ENCODE measurements at places on chromosomes 1 and 21. TPM values are rescaled to one million over a fixed set of nuclear protein-coding genes. Genes with fewer than 3 reads are reported as not detected.

Gene GLRX2
- total RNA-seq: 9.4 TPM

Gene B3GALT5
- under 0.01 TPM for total RNA-seq

Gene KIF14
- 1.8 TPM for total RNA-seq

Gene ADAMTS1
- 243 TPM for total RNA-seq

Gene AMY1B
- not detected for total RNA-seq

Gene LCE1B
- not detected for total RNA-seq

Gene S100A2
- total RNA-seq: 1.8 TPM

Gene USH2A
- total RNA-seq: under 0.01 TPM

Gene DYNLT4
- 0.36 TPM for total RNA-seq

Gene SDHB
- total RNA-seq: 87.6 TPM

Gene ARTN
- total RNA-seq: not detected

Gene RGS2
- 5.8 TPM for total RNA-seq

Gene FRRS1
- total RNA-seq: 23.2 TPM

Gene CD53
- total RNA-seq: 0.29 TPM

Gene RNF186
- not detected for total RNA-seq

Gene HSPB7
- total RNA-seq: 4.1 TPM

Gene TNNT2
- not detected for total RNA-seq

Gene PLEKHN1
- 0.88 TPM for total RNA-seq

Gene HTR6
- not detected for total RNA-seq
